ENCODE measurements at places on chromosomes 4 and X.
A peak's percentile ranks its signal among the peaks of the same experiment; 100 is the strongest.

- DNase-seq = no peak
These were observed 4.5 kb upstream of the FGF16 start for GRCh38 chrX:77442728-77443127.

DNA sequence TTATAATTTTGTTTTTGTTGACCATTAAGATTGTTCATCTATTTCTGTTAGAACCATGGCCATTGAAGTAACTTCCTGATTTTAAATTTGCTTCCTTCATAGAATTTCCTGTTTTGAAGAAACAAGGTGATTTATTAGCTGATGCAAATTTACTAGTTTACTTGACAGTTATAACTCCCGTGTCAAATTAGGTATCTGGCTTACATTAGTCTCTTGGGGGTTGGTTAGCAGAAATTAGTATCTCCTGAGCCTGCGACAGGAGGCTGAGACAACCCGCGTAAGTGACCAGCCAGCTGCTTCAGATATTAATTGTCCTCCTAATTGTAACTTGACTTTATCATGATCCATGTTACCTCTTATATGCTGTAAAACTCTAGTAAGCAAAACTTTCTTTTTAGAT lies 154.3 kb downstream of the CFAP299 start:
- DNase-seq = no peak

- DNase-seq = no peak
These were observed 102.0 kb upstream of the FSTL5 start for GRCh38 chr4:162265802-162266201.

- DNase-seq = no peak
These were observed 2050.7 kb downstream of the ARAP2 start for GRCh38 chr4:34193451-34194154.

GRCh38 chr4:2570551-2571222 lies 34.2 kb downstream of the FAM193A start:
- DNase-seq = no peak

- DNase-seq = no peak
These were observed 8.4 kb downstream of the BEND4 start for GRCh38 chr4:42144028-42144427.

DNA sequence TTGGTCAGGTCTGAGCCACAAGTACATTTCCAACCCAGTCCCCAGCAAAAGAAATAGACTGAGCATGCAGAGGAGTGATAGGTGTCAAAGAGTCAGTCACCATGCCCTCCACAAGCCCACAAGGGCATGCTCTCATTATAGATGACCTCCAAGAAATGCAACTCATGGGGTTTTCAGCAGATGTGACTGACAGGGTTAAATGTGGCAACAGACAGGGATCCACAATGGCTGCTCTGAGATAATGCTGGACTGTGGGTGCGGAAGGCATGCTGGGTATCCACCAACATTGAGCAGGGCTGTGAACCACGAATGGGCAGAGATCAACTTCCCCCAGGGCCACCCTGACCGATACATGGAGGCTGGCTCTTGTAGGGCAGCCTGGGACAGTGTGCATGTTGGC lies 115.8 kb downstream of the BCOR start:
- DNase-seq = no peak

DNA sequence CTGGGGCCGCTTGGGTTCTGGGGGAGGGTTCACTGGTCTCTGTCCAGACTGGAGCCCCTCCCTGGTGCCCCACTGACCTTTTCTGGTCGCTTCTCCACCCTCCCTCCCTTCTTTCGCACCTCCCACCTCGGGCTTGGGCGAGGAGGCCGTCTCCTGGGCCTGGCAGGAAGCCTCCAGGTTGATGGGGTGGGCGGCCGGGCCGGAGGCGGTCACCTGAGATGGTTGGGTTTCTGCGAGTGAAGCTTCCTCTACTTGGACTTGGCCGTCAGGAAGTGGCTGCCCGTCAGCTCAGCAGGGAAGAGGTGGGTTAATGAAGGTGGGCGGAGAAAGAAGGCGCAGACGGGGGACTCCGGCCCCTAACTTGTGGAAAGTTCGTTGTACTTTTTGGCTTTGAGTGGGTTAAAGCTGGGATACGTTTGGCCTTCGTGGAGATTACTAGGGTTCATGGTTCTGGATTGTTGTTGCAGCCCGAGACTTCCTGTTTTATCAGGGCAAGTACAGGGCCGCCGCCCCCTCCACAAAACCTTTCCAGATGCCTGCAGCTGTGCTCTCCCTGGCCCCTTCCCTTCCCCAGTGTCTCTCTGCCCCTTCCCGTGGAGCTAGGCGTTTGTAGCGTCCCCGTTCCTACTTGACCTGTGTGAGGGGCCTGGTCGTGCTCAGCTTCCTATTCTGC lies 1.2 kb downstream of the AKAP17A start:
- no peak for DNase-seq

- no peak for DNase-seq
These were observed 223.8 kb downstream of the CPE start for GRCh38 chr4:165602621-165603020.

- DNase-seq = peak; percentile 70
These were observed 999 bp upstream of the CTBP1 start for GRCh38 chr4:1249731-1250526.

GRCh38 chr4:158873795-158874401 lies 105.1 kb downstream of the FNIP2 start:
- DNase-seq = no peak

- DNase-seq = peak; percentile 33
These were observed 43.8 kb downstream of the TNIP2 start for GRCh38 chr4:2712261-2712842.

DNA sequence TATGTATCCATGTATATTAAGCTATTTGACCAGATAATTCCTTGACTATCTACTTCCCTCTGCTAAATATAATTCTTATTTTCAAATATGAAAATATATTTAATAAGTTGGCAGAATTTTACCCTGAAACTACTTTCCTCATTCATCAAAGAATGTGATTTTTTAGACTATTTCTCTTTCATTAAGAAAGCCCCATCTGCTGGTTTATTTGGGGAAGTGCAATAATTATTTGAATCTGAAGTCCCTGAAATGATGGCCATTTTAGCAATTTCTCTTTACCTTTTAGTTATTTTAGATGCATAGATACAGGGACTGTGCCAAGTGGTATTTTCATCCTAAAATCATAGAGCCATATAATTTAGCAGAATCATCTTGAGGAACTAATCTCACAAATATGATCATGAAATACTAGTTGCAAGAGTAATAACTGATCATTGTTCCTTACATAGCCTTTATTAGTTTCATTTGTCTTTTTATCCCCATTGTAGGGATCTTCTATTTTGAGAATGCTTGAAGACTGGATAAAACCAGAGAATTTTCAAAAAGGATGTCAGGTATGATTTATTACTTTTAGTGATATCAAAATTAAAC lies 39.0 kb downstream of the ENPEP start:
- DNase-seq = no peak

- DNase-seq = no peak
These were observed 6.5 kb downstream of the TBC1D14 start for GRCh38 chr4:6916069-6916586.

GRCh38 chr4:65645185-65645584 lies 25.1 kb downstream of the EPHA5 start:
- DNase-seq = no peak

GRCh38 chr4:56050625-56051024 lies 101.9 kb downstream of the CEP135 start:
- no peak for DNase-seq

GRCh38 chrX:39528161-39528916 lies 569.4 kb downstream of the BCOR start:
- no peak for DNase-seq

GRCh38 chr4:1291091-1291490 lies 1.4 kb downstream of the MAEA start:
- peak; percentile 6 for DNase-seq

DNA sequence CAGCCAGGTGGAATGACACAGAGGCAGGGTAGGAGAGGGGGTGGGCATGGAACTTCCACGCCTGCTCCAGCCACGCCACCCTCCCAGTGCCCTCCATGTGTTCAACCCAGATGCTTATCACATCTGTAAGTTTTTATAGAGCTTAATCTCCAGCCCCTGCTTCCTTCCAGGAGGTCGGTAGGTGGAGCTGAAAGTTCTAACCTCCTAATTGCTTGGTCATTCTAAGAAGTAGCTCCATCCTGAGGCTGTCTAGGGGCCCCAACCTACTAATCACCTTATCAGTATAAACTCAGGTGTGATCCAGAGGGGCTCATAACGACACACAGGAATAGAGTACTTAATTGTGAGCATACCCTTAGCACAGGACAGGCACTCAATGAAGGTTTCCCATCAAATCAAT lies 18.3 kb downstream of the QDPR start:
- no peak for DNase-seq

DNA sequence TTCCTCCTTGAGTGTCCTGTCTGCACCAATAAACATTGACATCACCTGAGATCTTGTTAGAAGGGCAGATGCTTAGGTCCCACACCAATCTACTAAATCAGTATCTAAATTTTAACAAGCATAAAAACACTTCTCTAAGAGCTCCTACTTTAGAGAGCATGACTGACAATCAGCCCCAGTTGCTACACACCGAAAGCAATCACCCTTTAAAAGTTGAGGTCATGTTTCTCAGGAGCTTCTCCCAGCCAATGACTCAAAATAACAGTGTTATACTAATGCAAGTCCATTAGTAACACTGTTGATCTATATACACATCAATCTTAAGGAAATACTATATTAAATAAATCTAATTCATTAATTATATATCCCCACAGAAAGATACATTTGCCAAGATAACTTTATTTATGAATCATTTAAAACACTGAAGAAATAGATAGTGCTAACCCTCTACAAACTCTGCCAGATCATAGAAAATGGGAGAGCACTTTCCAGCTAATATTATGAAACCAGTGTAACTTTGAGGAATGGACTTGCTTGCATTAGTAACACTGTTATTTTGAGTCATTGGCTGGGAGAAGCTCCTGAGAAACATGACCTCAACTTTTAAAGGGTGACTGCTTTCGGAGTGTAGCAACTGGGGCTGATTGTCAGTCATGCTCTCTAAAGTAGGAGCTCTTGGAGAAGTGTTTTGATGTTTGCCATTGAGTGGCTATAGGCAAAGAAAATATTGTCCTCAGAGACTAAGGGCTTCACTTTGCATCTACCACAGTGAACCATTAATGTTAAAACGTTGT lies 109.8 kb upstream of the HDX start:
- DNase-seq = no peak

DNA sequence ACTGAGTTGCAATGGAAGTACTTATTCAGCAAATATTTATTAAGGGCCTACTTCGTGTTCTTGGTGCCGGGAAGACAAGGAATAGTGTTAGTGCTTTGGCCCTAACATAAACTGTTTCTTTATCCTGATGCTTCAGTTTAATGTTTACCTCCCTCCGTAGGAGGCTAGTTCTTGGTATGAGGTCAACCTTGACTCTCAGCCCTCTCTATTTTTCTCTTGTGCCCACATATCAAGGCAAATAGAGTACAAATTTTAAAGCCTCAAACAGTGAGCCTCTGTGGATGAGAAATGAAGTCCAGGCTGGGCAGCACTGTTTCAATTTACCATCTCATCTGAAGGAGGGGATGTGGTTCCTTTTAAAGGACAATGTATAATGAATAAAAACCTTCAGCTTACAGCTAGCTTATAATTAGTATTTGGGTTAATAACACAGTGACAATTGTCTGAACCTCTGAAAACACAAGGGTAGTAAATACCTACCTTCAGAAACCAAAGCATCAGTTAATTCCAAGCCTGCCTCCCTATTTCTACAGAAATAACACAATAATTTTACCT lies 68.5 kb downstream of the SH3RF1 start:
- DNase-seq = no peak

DNA sequence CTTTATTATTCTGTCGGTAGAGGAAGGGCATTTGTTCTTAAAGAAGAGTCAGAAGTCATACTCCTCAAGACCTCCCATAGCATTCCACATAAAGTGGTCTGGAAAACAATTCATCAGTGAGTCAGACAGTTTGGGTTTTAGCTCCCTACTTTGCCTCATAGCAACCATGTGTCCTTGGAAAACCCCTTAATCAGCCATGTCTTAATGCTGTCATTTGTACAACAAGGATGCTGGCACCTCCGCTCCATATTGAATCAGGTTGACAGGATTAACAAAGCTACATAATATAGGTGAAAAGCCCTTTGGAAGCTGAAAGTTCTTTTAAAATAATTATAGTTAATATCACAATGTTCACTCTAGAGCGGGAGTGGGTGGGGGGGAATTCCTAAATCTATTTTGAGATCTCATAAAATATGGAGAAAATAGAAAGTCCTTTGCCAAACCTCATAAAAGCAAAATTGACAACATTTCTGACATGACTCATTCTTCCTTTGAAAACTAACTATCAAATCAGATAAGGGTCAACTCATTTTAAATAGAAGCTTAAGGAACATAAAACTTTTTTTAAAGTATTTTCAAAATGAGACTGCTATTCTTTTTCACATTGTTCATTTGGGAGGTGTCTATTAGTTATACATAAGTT lies 37.3 kb upstream of the GUCY1A1 start:
- DNase-seq = no peak

DNA sequence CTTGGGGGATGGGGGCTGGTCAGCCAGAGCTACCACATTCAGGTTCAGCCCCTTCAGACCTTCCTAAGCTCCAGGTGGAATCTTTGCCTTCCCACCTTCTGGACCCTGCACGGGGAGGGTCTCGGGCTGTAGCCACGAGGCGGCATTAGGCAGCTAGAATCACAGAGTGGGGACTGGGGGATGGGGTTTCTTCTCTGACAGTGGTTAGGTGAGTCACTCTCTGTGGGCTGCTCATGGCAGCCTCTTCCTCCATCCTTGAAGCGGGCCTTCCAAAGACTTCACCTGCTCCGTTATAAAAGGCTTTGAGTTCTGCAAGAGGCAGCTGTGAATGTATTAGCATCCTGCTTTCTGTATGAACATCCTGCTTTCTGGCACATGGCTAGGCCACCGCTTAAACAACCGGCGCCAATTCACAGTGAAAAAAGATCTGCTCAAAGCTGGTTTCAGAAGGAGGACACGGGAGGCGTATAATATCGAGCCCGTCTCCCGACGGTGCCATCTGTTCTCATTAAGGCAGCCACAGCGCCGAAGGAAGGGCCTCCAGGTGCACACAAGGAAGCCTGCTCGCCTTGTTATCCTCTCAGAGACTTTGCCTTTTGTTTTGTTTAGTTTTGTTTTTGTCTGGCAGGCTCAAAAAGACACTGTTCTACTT lies 74.3 kb upstream of the IGFBP7 start:
- DNase-seq = no peak

GRCh38 chr4:62471021-62471420 lies 1270.9 kb downstream of the ADGRL3 start:
- no peak for DNase-seq

Measured in HuH-7.5 (cell line).